ENCODE measurements at places on chromosomes 4 and X. TPM values are rescaled to one million over a fixed set of nuclear protein-coding genes. Genes with fewer than 3 reads are reported as not detected.

The TCEAL6 gene
- total RNA-seq: not detected

The GLOD5 gene
- total RNA-seq: not detected

The ARMCX5 gene
- total RNA-seq: 17.4 TPM

DNA sequence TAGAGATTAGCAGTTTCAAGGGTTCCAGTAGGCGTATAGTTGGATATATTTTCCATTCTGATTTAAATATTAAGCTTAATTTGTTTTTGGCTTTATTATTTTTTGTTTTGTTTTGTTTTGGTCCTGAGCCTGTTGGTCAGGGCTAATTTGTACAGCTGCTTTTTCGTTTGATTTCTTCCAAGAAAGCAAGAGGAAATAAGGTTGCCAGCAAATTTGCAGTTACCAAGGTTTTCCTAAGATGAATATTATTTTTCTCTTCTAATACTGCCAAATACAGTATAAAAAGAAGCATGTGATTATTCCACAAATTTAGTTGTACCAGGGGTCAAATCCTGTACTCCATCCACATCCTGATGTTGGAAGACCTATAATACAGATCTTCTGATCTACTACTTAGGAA is 24.9 kb downstream of the PLAC1 start:
- DNase-seq: no peak

- DNase-seq: no peak
Observed at GRCh38 chr4:1500231-1500965, 94.2 kb upstream of the NKX1-1 start.

DNA sequence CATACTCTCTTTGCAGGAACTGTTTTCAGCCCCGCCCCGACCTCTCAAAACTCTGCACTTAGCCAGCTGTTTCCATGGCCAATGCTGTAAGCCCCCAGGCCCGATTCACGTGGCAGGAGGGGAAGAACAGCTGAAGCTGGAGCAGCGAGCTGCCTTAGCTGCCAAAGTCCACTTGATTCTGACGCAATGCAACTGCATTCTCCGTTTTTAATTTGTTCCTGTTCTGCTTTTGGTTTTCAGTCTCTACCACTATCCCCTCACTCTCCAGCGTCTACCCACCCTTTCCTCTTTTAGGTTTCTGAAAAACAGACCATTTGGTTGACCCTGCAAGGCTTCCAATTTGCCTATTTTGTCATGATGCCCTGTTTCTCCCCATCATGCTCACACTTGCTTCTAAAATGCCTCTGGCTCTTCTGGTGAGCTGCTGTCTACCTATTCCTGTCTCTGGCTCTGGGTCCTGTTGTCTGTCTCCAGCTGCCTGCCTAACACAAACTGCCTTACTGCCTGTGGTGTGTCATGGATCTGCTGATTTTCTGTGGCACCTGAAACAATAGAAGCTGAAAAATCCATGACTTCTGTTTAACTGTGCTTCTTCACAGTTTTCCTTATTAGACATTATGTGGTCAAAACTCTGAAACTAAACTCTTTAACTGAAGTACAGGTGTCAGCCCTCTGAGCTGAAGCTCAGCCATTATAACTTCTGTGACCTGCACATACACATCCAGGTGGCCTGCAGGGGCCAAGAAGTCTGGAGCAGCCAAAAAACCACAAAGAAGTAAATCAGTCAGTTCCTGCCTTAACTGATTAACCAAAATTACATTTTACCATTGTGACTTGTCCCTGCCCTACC is 160.5 kb upstream of the AGTR2 start:
- DNase-seq: no peak

GRCh38 chr4:119490335-119490734 is 138.3 kb downstream of the PDE5A start:
- peak; percentile 6 for DNase-seq

- peak; percentile 7 for DNase-seq
Observed at GRCh38 chr4:108833046-108833445, 70.2 kb upstream of the ETNPPL start.

DNA sequence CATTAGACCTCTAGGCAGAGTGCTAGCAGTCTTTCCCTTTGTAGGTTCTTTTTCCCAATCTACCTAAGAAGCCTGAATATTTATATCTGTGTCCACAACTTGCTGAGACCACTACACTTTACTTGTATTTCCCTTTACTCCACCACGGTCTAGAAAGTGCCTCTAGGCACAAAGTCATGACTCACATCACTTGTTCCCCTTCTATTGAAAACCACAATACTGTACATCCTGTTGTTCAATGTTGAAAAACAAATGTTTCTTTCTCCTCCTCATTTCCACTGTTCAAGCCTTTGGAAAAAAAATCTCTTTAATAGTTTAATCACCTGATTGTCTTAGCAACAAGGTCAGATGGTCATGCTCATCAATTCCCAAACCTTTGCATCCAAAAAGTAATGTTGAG is 326.7 kb downstream of the GUCY2F start:
- no peak for DNase-seq

DNA sequence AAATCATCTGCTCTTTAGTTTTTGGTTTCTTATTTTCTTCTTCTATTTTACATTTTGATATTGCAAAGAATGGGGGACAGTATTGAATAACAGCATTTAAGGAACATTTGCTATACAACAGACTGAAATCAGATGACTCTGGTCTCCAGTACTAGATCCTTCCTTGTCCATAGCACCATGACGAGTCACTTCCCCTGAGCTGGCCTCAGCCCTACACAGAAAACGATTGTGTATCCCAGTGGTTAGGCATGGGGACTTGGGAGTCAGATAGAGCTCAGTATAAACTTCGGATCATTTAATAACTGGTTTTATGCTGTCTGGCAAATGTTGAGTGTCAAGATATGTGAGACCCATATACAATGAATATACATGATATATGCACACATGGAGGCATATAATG is 44.7 kb upstream of the BEX4 start:
- no peak for DNase-seq

GRCh38 chrX:338281-338835 is 19.8 kb upstream of the GTPBP6 start:
- no peak for DNase-seq

- no peak for DNase-seq
Observed at GRCh38 chrX:68947882-68948605, 119.2 kb downstream of the EFNB1 start.

All from thymus (tissue), 14 donors.